ENCODE measurements at places on chromosomes 4 and X. TPM values are rescaled to one million over a fixed set of nuclear protein-coding genes. Genes with fewer than 3 reads are reported as not detected.

DNA sequence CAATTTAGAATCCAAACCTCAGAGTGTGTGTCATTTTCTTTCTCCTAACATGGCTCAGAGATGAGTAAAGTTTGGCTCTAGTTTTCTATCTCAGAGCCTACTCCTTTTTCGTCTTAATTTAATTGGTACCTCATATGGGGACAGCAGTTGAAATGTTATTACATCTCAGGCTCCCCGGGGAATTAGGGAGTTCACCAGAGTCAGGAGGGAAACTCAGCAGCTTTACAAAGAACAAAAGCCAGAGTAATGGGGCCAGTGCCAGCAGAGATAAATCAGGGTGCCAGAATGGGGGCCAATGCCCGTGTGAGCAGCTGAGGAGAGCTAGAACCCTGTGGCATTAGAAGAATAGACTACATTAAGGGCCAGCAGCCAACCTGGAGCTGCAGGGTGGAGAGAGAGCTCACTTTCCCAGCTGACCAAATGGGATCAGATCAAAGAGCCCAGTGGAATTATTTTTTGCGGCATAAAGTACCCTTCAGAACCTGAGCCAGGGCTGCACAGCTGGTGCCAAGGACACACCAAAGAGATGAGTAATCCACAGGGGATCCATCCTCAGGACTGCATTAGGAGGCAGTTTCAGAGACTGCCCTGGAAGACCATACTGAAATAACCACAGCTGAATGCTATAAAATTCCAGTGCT, 207.1 kb upstream of the DKK2 start:
- no peak for DNase-seq
- no peaks in the 10 kb centered on the region for H3K36me3 ChIP-seq
- H3K27me3 ChIP-seq = no peaks in the 10 kb centered on the region
- H3K4me1 ChIP-seq = peaks cover 5% of the 10 kb centered on the region
- no peak overlapping the region for H3K27ac ChIP-seq
- no peak overlapping the region for H3K4me3 ChIP-seq

- no peak for DNase-seq
- no peak overlapping the region for H3K27ac ChIP-seq
- H3K4me3 ChIP-seq = no peak overlapping the region
- H3K36me3 ChIP-seq = no peaks in the 10 kb centered on the region
- no peaks in the 10 kb centered on the region for H3K4me1 ChIP-seq
Observed at GRCh38 chrX:18753631-18754030, 46.2 kb downstream of the PPEF1 start.

DNA sequence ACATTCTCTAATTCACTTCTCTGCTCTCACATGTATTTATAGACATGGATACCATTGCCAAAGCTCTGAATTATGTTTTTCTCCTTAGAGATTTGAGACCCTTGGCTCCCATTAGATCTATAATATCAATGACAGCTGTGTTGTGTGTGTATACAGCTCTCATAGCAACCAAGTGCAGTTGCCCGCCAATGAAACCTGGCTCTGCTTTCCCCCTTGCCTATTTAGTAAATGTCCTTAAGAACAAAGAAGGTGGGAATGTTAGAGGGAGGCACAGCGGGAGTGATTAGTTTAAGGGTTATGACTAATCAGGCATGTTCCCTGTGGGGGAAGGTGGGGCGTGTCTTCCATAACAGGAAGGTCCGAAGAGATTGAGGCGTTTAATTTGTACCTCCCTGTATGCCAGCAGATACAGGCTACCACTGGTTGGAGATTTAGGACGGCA, 100.5 kb upstream of the TBC1D9 start:
- no peaks in the 10 kb centered on the region for H3K27me3 ChIP-seq
- H3K4me3 ChIP-seq = no peak overlapping the region
- H3K27ac ChIP-seq = no peak overlapping the region
- H3K36me3 ChIP-seq = no peaks in the 10 kb centered on the region
- DNase-seq = peak; percentile 47
- H3K4me1 ChIP-seq = peaks cover 8% of the 10 kb centered on the region

The RENBP gene
- 4.3 TPM for total RNA-seq

The NKX6-1 gene
- total RNA-seq = 0.28 TPM

DNA sequence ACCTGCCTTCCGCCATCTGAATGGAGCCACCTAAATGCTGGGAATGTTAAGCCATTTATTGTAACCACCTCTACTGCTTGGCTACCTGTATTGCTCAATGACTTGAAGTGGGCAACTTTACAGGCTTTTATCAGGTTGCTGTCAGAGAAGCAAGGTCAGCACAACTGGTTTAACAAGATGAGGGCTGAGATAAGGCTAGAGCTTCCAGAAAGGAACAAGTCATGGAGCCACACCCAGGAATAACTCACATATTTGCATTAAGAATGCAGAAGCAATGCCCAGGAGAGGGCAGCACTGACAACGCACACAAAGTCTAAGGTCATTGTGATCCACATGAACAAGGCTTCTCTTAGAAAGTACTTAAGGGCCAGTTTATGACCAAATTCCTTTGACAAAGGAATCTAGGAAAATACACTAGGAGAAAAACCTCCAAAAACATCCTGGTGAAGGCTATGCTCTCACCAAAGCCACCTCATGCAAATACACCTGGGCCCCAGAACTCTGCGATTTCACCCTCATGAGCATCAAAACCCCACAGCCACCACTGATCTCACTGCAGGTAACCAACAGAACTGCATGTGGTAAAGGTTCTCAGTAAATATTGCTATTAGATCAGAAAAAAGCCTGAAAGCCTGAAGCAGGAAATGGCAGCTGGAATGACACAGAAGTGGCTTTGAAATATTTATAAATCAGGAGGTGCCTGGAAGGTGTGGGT, 15.0 kb upstream of the STS start:
- DNase-seq = no peak
- H3K4me1 ChIP-seq = peaks cover 23% of the 10 kb centered on the region
- no peaks in the 10 kb centered on the region for H3K36me3 ChIP-seq
- no peaks in the 10 kb centered on the region for H3K27me3 ChIP-seq
- H3K27ac ChIP-seq = peak overlapping the region; percentile 60

The PCDH10 gene
- total RNA-seq = not detected

DNA sequence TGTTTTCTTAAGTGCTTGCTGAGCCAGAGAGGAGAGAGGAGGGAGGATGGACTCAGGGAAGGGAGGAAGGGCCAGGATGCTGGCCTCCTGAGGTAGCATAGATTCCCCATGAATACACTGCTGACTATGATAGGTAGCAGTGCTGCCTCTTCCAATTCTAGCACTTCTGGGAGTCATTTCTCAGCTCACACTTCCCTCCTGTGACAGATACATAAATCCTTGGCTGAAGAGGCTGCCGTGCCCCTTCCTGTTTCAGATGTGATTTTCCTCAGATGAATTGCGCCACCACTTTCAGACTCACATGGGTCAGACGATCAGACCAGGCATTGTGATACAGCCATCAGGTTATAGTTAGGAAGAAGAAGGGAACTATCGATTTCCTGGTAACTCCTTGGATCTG, 22.4 kb downstream of the TSC22D3 start:
- H3K4me1 ChIP-seq = peaks cover 42% of the 10 kb centered on the region
- no peak for DNase-seq

DNA sequence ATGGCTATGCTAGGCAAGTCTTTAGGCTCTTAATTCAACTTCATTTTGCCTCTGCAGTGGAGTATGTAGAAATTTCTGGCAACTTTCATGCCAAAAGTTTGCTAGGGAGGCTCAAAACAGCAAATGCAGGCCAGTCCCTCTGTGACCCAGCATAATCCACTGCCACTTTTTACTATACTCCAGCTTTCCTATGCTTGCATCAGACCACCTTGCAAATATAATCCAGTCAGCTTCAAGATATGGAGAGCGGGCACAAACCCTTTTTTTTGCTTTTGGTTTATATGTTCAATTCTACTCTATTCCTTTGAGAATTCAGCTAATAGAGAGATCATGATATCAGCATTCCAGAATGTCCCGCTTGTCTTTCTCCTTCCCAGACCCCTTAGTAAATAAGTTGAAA, 192.0 kb upstream of the PABPC4L start:
- H3K4me3 ChIP-seq = no peak overlapping the region
- H3K27ac ChIP-seq = no peak overlapping the region
- DNase-seq = no peak
- no peaks in the 10 kb centered on the region for H3K36me3 ChIP-seq
- no peaks in the 10 kb centered on the region for H3K27me3 ChIP-seq

GRCh38 chrX:68186552-68187262, 246.6 kb downstream of the OPHN1 start:
- H3K27ac ChIP-seq = no peak overlapping the region
- no peaks in the 10 kb centered on the region for H3K36me3 ChIP-seq
- no peak for DNase-seq
- no peaks in the 10 kb centered on the region for H3K4me1 ChIP-seq
- H3K27me3 ChIP-seq = no peaks in the 10 kb centered on the region

DNA sequence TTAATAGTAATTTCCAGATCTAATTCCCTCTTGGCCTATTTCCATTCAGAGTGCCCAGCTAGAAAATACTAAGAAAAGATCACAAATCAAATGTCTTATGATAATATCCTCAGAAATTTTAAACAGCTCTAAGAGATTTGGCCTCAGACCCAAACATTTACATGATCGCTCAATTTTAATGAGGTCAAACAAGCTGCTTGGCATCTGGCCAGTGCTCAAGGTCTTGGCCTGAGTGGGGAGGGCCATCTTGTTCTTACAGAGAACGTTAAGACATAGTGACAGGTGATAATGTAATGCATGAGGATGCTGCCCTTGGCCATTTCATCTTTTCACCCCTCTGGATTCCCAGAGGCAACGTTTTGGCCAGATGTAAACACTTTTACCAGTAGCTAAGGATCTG, 159.2 kb upstream of the SLC7A11 start:
- H3K4me1 ChIP-seq = no peaks in the 10 kb centered on the region
- H3K27me3 ChIP-seq = no peaks in the 10 kb centered on the region
- H3K36me3 ChIP-seq = no peaks in the 10 kb centered on the region
- peak; percentile 15 for DNase-seq

DNA sequence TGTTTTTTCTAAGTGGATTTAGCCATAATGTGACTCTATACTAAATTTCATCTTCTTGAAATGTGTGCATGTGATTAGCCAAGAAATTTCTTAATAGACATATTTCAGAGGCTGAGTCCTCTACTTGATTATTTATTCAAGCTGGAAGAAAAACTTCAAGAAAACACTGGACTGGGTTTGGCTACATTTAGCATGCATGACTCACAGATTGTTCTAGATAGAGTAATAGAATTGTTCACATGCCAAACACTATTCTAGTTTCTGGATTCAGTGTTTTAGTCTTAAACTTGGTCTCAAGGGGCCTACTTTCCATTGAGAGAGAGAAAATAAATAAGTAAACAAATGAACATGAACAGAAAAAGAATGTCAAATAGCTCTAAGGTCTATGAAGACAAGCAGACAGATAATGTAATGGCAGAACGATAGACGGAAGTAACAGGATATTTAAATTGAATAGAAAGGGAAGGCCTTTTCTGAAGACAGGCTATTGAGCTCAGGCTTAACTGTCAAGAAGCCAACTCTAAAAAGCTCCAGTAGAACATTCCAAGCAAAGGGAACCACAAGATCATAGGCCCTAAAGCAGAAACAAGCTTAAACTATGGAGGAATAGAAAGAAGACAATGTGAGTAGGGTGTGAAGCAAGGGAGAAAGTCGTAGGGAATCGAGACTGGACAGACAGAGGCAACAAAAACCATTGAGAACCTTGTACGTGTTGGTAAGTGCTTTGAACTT, 104.6 kb downstream of the TMEM144 start:
- no peak overlapping the region for H3K4me3 ChIP-seq
- no peaks in the 10 kb centered on the region for H3K4me1 ChIP-seq
- no peak for DNase-seq

DNA sequence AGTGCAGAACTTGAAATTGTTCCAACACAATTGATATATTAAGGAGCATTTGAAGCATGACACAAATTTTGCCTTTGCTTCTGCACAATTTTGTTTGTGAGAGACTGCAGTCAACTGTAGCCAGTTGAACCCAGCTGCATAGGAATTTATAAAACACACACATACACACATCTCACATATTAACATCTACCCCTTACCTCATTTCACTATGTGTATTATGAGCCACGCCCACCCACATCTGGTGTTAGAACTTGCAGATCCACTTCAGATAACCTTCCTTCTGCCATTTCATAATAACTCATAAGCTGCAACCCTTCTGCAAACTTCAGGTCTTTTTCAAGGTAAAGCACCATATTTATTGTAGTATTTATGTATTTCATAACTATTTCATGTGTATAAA, 188.1 kb upstream of the WDFY3 start:
- H3K27me3 ChIP-seq = no peaks in the 10 kb centered on the region
- no peak for DNase-seq
- H3K27ac ChIP-seq = no peak overlapping the region
- H3K4me3 ChIP-seq = no peak overlapping the region
- no peaks in the 10 kb centered on the region for H3K4me1 ChIP-seq

GRCh38 chrX:53357799-53358530, 64.5 kb downstream of the SMC1A start:
- no peaks in the 10 kb centered on the region for H3K27me3 ChIP-seq
- H3K27ac ChIP-seq = no peak overlapping the region
- H3K4me1 ChIP-seq = no peaks in the 10 kb centered on the region
- H3K4me3 ChIP-seq = no peak overlapping the region
- peaks cover 9% of the 10 kb centered on the region for H3K36me3 ChIP-seq

The ETDA gene
- total RNA-seq = not detected

DNA sequence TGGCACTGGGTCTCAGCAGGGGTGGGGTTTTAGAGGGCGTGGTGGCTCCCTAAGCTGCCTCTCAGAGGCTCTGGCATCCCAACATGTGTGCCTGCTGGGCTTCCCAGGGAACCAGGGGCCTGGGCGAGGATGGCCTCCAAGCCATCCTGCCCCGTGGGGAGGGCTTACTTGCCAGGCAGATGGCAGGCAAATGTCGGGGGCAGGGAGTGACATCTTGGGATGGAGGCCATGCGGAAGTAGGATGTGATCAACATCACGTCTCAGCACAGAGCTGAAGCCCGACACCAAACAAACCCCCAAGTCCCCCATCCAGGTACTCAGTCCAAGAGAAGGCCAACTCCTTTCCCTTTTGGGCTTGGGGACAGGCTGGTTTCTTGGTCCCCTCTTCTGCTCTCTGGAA, 4.7 kb downstream of the L1CAM start:
- peaks cover 13% of the 10 kb centered on the region for H3K27me3 ChIP-seq
- no peak overlapping the region for H3K27ac ChIP-seq
- H3K36me3 ChIP-seq = no peaks in the 10 kb centered on the region
- no peak for DNase-seq
- no peak overlapping the region for H3K4me3 ChIP-seq

DNA sequence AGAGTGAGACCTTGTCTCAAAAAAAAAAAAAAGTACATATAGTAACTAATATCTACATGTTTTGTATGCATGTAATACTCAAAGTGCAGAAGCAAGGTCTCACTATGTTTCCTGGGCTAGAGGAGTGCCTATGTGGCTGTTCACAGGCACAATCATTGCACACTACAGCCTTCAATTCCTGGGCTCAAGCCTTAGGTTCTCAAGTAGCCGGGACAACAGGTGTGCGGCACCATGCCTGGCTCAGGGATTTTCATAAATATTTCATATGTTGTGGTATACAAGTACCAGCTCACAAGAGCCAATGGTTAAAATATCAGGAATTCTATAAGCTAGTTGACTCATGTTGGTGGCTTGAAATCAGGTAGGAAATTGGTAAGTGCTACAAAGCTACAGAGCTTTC, 94.8 kb downstream of the LARP7 start:
- no peaks in the 10 kb centered on the region for H3K27me3 ChIP-seq
- no peak overlapping the region for H3K27ac ChIP-seq
- H3K36me3 ChIP-seq = no peaks in the 10 kb centered on the region
- DNase-seq = no peak
- no peak overlapping the region for H3K4me3 ChIP-seq

All from psoas muscle (tissue), 8 donors.